ENCODE measurements at places on chromosomes 4 and X.

DNA sequence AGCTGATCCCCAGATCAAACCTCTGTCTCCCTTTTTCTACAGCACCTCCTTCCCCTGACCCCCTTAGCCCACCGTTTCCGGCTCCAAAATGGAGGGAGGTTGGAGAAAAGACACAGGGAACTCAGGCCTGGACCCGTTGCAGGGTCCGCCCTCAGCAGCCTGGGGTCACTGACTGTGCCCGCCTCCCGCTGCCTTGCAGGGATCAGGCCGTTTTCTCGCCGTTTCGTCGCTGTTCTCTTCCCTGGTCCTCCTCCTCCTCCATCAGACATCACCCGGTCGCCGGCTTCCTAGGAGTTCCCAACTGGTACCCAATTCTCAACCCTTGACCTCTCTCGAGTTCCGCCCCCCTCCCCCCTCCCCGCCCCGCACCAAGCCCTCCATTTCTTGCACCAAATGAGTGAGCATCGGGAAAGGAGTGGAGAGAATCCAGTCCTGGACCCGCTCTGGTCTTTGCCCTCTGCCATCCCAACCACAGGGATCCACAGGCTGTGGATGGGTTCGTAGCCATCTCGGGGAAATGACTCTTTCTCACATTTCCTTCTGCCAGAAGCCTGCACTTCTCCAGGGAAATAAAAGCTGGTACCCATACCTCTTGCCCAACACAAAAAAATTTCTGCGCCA lies 493 bp downstream of the TCEAL5 start:
- DNase-seq: no peak

GRCh38 chr4:102322736-102323135 lies 22.5 kb downstream of the SLC39A8 start:
- no peak for DNase-seq

DNA sequence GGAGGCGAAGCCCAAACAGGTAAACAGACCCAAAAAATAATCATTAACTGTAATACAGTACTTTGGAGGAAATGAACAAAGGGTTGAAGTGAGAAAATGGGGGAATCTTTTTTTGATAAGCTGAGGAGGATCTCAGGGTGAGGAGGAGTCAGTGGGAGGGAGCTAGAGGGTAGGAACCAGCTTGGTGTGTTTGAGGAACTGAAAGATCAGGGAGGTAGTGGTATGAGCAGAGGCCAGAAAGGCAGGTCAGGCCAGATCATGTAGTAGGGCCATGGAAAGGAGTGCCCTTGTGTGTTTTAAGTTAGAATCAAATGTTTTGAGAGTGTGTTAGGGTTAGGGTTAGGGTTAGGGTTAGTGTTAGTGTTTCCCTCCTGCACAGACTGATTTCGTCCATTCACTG lies 48.8 kb downstream of the PPP2R2C start:
- DNase-seq: no peak

GRCh38 chr4:79682161-79682560 lies 274.1 kb upstream of the GK2 start:
- DNase-seq: no peak

GRCh38 chr4:128565565-128566186 lies 243.8 kb upstream of the JADE1 start:
- peak; percentile 14 for DNase-seq

- DNase-seq: no peak
Measured at GRCh38 chr4:124694306-124694705, 18.2 kb downstream of the ANKRD50 start.

- DNase-seq: no peak
Measured at GRCh38 chrX:33465137-33465536, 253.8 kb upstream of the DMD start.

- DNase-seq: no peak
Measured at GRCh38 chr4:576991-577498, 950 bp upstream of the TMEM271 start.

DNA sequence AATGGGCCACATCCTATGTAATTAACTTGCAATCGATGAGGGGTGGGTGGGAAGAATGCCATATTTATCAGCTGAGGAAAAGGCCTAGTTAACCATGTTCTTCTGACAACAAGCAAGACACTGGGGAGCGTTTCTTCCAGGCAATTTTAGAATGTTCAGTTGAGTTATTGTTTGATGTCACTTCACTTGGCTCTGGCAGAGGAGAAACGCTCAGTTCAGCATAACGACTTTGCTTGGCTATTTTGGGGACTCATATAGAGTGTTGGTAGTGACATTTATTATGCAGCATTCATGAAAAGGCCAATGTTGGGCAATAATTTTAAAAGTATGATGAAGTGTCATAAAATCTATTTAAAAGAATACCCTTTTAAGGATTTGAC lies 648 bp downstream of the SYNPO2 start:
- no peak for DNase-seq

Data from NCI-H2081 (cell line).